ENCODE measurements at places on chromosomes 13 and 19. TPM values are rescaled to one million over a fixed set of nuclear protein-coding genes. Genes with fewer than 3 reads are reported as not detected.

The IGFL4 gene
- not detected for total RNA-seq

The LGI4 gene
- total RNA-seq, result 8.4 TPM

The ZNF614 gene
- total RNA-seq, result 5.5 TPM

The CFD gene
- 200 TPM for total RNA-seq

The POU4F1 gene
- total RNA-seq, result not detected

The PNMA8B gene
- 0.55 TPM for total RNA-seq

The LSR gene
- total RNA-seq, result 4.5 TPM

The CAMSAP3 gene
- 0.60 TPM for total RNA-seq

The BRME1 gene
- 0.82 TPM for total RNA-seq

All from left ventricle myocardium inferior (tissue), 1 donor.